ENCODE measurements at places on chromosomes 3 and 15.

DNA sequence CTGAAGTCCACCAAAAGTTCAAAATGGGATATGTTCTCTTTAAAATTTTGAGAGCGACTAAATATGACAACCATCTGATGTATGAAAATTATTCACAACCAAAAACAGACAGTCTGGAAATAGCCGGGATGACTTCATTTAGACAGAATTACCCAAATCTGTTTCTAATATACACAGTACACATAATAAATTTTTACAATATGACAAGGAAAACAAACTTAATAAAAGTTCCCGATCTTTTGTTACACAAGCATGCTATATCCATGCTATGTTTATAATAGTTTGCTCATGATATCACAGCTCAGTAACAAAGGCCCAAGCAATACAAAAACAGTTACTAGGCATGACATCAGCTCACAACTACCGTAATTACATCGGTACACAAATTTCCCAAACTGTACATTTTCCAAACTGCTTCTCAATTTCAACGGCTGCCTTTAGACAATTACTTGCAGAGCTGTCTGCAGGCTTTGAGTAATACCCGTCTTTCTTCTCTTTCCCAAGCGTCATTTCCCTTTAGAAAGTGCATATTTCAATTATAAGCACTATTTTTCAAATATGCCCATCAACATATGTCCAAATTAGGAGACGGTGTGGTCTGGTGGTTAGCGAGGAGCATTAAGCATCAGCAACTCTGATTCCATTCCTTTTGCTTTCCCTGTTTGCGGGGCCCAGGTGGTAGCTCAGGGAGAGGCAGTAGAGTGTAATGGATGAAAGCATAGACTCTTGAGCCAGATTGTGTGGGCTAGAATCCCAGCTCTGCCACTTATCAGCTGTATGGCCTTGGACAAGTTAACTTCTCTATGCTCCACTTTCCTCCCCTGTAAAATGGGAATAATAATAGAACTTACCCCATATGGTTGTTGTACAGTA, 481.2 kb downstream of the FOXP1 start:
- no peak for DNase-seq

GRCh38 chr15:72135719-72136118, 17.5 kb downstream of the SENP8 start:
- DNase-seq = no peak

DNA sequence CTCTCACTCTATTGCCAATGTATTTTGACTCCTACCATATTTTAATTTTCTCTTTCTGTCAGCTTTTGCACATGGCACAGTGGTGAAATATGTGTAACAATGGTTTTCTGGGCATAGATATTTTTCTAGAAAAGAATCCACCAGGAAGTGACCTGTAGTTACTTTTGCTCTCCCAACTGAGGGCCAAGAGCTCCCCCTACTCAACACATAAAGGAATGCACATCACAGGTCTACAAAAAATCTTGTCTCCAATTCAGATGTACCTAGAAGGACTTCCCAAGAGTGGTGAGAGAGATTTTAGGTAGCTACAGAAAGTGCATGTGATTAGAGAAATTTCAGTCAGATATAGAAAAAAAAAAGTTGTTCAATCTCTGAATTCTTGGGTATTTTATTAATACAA, 15.6 kb downstream of the CPA3 start:
- DNase-seq = no peak

DNA sequence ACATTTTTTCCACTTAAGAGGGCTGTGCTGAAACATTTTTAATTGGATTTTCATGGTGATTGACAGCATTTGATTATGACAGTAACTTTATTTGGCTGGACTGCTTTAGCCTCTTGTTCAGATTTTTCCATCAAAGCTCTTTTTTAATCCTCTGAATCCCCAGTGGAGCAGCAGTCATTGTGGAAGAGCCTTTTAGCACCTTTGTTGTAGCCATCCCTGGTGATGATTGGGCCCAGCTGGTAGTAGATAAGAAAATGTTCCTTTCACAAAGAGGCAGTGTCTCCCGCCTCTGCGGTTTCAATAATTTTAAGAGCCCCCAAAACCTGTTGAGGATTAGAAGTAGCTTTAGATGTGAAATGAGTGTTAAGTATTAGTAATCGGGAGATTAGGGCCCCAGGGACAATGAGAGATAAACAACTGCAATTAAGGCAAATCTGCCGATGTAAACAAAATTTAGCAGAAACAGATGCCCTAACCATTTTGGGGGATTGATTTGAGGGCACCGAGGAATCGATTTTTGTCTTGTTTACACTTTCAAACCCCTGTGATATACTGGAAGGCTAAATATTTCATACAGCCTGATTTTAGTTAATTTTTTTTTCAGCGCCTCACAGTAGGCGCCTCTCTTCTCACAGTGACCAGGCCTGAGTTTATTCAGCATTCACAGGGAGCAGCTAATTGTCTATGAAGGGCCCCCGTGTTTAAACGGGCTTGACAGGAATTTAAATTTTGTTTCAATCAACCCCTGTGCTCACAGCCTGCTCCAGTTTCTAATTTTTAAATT, 43.2 kb upstream of the SKOR1 start:
- DNase-seq = no peak

DNA sequence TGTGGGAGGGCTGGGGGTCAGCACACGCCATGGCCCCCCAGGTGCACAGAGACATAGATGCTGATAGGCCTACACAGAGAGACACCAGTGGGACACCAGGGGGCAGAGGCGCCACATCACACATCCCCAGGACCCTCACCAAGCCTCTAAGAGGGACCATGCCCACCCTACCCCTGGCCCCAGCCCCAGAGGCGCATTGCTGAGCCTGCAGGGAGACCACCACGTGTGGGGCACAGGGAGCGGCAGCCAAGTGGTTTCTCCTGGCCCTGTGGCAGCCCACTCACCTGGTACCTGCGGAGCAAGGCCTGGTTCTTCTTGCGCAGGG, 1.2 kb downstream of the CCDC9B start:
- DNase-seq = no peak

DNA sequence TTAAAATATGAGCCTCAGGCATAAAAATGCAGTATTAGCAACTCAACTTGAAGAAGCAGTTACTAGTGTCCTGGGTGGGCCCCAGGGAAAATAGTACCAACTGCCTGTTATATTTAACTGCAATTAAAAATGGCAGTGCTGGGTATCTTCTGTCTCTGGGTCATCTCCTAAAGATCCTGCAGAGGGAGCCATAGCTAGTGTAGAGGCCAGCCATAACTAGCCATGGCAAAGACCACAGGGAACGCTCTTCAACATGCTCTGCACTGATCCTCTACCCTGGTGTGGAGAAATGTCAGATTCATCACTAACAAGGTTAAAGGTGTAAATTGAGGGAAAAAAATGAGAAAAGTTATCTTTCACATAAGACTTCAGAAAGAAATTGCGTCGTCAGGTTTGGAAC, 181.3 kb downstream of the SNRPN start:
- no peak for DNase-seq

DNA sequence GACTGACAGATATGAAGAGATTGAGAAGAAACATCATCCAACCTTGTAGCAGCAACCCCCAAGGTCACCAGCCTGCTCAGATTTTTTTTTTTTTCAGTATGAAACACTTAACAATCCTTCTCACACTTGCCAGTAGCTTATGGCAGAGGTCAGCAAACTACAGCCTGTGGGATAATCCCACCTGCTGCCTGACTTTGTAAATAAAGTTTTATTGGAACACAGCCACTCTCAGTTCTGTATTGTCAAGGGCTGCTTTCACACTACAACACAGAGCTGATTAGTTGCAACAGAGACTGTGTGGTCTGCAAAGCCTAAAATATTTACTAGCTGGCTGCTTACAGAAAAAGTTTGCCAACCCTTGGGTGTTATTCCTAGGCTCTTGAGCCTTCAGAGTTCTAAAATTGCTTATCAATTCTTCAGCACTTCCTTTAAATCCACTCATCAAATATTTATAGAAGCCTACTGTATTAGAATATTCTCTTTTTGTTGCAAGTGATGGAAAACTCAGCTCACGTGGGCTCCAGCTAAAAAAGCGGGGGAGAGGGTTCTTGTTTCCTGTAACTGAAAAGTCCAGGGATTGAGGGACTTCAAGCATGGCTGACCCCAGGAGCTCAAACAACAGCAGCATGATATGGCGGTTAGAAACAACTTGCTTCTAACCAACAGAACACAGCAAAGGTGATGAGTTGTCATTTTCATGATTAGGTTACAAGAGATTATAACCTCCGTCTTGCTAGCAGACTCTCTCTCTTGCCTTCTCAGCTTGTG, 246.1 kb downstream of the SHQ1 start:
- DNase-seq = no peak

DNA sequence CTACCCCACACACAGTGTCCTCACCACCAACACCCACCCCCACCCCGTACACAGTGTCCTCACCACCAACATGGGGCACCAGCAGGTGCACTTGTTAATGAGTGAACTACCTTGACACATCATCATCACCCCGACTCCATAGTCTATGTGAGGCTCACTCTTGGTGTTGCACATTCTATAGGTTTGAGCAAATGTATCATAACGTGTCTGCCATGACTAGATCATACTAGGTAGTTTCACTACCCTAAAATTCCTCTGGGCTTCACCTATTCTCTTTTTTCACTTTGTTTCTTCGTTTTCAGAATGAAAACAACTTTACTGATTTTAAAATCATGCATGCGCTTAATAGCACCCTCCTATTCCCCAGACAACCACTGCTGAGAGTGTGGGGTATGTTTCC, 102.6 kb upstream of the SLC6A6 start:
- no peak for DNase-seq

DNA sequence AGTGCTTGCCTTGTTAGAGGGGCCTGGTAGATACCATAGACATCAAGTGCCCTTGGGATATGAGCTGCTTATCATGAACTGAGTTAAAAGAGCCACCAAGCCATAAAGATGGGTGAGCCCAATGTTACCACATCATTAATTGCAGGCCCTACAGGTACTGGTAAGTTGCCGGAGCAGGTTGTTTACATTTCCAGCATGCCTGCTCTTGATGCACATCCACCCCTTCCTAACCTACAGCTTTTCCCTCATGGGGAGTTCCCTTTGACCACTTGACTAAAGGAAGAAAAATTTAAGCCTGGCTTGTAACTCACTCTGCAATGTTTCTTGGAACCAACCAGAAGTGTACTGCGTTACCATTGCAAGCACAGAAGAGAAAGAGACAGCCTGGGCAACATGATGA, 24.7 kb upstream of the ULK4 start:
- DNase-seq = no peak

DNA sequence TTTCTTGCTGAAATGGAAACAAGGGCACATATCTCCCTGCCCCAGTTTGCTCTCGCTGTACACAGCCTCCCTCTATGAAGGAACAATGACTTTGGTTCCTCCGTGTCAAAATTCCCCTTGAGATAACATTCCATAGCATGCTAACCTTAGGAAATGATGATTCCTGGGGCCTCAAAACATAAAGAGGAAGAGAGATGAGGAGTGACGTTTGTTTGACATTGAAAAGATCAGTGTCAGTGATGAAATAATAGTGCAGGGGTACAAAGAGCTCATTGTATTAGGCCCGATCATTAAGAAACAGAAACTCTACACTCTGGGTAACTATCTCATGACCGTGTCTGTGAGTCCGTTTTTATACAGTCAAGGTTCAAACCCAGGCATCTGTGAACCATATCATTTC, 55.2 kb downstream of the ARNT2 start:
- DNase-seq = no peak

DNA sequence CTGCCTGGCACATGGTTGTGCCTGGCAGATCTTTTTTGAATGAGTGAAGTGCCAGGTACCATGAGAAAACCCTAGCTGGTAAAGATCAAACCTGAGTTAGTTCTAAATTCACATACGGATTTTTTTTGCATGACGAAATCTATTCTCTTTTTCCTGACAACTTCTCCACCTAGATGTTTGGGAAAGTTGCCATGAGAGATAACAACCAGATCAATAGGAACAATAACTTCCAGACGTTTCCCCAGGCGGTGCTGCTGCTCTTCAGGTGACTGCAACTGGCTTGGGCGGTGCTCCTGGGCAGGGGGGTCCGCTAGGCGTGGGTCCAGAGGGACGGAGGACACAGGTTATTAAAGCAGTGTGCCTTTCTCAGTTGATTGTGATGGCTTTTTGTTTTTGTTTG, 71.8 kb downstream of the CHDH start:
- DNase-seq = no peak

- DNase-seq = no peak
Measured at GRCh38 chr3:160472344-160472743, 22.8 kb upstream of the TRIM59 start.

GRCh38 chr3:21462141-21462540, 288.9 kb downstream of the ZNF385D start:
- no peak for DNase-seq

DNA sequence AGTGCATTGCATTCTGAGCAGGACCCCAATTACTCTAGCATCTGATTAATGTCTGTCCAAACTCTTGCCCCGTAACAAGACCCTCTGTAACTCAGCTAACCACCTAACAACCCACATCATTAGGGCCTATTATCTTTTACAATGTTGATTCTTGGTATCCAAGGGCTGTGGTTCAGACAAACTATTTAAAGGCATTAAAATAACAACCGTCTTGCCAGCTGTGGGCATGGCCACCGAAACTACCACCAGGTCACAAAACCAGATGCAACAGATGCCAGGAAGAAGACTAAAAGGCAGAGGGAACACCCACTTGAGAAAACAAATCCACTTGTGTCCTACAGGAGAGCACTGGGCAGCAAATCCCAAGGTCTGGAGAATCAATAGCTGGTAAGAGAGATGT, 262.9 kb downstream of the ERC2 start:
- DNase-seq = no peak

DNA sequence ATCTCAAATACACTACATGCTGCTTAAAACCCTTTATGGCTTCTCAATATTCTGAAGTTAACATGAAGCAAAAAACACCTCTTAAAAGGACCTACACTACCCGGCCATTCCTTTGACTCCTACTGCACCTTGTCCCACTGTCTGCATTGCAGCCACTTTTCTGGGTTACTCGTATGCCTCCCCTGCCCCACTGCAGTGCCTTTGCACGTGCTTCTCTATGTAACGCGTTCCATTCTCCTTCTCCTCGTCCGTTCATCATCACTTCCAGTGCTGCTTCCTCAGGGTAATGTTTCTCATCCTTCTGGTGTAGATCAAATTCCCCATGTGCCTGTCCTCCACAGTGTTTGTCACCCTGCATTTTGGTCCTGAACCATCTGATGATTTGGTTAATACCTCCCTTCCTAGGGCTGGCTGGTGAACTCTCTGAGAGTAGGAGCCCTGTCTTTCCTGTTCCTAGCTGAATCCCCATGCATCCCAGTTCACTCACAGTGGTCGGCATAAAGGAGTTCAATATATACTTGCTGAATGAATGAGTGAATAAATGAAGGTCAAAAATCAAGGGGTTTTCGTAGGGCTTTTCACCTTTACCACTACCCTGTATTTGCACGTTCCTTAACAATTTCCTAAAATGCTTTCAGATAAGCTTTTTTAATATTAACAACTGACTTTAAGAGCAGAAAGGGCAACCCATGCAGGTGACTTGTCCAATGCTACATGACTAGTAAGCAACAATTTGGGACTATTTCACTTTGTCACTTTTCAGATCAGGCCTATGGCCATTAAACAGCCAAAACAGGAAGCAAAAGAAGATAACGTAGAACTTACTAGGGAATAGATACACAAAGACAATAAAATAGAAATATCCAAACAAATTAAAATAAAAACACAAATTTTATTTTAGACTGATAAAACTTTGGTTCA, 2.4 kb upstream of the STT3B start:
- DNase-seq = no peak

GRCh38 chr3:33134026-33134625, 20.3 kb downstream of the CRTAP start:
- DNase-seq = no peak

GRCh38 chr15:39296955-39297354, 283.9 kb upstream of the THBS1 start:
- no peak for DNase-seq

Data from right renal cortex interstitium (tissue), 3 donors.